ENCODE measurements at places on chromosomes 2 and 18.
A peak's percentile ranks its signal among the peaks of the same experiment; 100 is the strongest.

DNA sequence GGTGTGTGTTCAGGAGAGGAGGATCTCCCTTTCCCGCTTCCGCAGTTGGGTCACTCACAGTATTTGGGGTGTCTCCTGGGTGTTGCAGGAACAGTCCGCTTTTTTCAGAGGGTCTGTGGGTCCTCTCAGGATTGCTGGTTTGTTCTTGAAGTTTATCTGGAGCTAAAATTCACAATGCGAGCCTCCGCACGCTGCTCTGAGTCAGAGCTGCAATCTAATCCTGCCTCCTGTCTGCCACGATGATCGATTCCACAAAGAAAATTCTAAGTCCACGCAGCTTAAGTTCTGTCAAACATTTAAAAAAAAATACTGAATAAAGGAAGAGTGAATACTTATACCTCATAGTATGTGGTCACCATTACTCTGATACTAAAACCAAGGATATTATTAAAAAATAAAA, 76.5 kb downstream of the RAD51AP2 start:
- no peak for DNase-seq

GRCh38 chr2:24721470-24721869, 71.7 kb downstream of the PTRHD1 start:
- DNase-seq, result no peak

DNA sequence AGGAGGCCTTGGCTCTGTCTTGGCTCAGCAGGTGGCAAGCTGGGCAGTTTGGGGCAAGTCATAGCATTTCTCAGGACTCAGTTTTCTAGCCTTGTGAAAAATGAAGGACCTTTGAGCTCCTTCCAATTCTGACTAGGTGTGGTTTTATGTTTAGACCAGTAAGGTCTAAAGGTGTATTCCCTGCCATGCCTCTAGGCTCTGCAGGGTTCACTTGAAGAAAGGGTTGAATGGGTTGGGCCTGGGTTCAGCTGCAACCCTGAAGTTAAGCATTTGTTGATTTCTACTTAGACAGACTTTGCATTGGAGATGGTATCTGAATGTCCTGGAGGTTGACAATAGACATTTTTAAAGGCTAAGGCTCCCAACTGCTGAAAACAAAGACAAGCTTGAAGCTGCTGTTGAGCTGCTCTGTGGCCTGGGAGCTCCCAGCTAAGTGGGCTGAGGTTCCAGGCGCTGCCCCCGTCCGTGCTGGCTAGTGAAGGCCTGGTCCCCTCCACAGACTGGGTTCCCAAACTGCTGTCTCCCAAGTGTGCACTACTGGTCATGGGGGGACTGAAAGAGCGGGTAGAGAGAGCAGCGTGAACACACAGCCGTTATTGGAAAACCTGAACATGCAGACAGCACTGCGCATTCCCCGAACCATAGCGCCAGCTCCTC, 100.7 kb upstream of the SMAD7 start:
- DNase-seq, result no peak

DNA sequence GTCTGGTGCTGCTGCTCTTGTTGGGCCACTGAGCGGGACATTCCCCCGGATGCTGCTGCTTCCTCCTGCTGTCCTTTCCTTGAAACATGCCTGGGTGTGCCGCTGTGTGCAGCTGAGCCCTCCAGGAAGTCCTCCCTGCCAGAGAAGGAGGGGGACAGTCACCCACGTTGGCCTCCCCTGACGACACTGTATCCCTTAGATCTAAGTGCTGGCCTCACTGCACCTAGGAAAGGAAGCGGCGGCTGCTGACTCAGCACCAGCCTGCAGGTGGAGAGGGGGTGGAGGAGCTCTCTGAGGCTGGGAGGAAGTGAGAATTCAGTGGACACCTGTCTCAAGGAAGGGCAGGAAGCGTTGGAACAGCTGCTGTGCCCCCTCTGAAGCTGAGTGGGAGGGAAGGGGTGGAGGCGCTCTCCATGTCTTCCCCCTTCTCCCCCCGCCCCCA, 239.8 kb downstream of the HAUS1 start:
- DNase-seq, result peak; percentile 41

- DNase-seq, result no peak
Measured at GRCh38 chr2:42844901-42845821, 52.8 kb upstream of the HAAO start.

GRCh38 chr18:63238693-63239075, 80.9 kb downstream of the BCL2 start:
- no peak for DNase-seq

DNA sequence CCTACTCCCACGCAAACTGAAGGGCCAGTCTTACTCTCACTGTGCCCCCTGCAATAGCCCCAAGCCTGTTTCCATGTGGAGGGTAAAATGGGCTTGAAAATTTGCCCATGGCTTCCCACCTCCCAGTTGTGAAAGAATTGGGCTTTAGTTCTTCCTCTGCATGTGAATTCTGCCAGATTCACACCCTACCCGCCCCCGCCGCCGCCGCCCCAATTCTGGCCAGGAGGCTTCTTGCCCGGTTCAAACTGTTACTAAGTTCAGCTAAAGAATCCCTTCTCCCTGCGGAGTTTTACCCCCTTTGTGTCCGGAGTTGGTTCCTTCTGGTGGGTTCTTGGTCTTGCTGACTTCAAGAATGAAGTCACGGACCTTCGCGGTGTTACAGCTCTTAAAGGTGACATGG, 25.5 kb upstream of the SAP130 start:
- DNase-seq, result no peak

GRCh38 chr18:53944721-53945120, 279.7 kb downstream of the MBD2 start:
- no peak for DNase-seq

GRCh38 chr2:205495819-205496218, 186.5 kb upstream of the NRP2 start:
- DNase-seq, result no peak

DNA sequence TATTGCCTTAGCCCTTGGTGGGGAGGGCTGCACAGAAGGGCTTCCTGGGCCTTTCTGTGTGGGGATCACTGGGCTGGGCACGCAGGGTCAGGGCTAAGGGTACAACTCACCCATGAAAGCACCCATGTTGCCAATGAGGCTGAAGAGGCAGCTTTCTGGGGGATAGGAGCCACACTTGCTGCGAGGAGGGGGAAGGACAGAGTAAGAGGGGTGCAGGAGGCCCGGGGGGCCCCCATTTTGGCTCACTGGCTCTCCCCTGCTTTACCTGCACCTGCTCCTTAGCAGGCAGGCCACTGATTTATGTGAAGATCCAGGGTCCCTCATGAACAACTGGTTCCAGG, 2.3 kb downstream of the TMEM150A start:
- no peak for DNase-seq

DNA sequence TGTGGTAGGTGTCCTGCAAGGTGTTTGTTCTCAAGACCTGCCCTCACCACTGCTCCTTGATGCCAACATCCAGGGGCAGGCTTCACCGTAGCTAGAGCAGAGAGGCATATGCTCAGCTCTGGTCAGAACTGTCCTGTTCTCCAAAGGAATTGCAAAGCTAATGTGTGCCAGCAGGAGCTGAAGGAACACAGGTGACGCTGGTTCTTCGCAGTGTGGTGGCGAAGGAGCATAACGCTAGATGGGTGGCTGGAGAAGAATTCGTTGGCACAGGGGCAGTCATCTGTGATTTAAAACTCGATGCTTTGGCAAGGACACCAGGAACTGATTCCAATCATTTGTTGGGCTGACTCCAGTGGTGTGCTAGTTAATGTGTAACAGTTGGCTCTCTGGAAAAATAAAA, 11.4 kb upstream of the PER2 start:
- DNase-seq, result no peak

- no peak for DNase-seq
Measured at GRCh38 chr2:210049831-210050230, 47.4 kb downstream of the RPE start.

- no peak for DNase-seq
Measured at GRCh38 chr2:48715042-48715899, 40.3 kb downstream of the LHCGR start.

GRCh38 chr2:188884046-188884445, 90.1 kb upstream of the COL3A1 start:
- no peak for DNase-seq

GRCh38 chr2:96959406-96960110, 26.8 kb downstream of the FAM178B start:
- no peak for DNase-seq

DNA sequence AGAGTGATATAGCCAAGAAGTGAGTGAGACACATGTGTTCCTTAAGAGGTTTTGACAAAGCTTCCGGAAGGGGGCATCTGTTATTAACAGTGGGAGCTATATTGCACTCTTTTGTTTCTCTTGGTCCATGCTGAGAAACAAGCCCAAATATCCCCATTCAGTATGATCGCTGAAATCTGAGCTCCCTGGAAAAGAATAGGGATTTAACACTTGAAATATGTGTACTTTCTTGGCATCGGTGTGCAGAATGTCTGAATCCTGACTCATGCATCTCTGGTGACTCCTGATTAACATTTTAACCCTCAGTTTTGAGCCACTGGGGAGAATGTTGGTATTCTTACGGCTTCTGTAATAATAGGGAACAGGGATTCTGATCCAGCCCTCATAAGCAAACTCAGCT, 448.1 kb downstream of the TSN start:
- no peak for DNase-seq

DNA sequence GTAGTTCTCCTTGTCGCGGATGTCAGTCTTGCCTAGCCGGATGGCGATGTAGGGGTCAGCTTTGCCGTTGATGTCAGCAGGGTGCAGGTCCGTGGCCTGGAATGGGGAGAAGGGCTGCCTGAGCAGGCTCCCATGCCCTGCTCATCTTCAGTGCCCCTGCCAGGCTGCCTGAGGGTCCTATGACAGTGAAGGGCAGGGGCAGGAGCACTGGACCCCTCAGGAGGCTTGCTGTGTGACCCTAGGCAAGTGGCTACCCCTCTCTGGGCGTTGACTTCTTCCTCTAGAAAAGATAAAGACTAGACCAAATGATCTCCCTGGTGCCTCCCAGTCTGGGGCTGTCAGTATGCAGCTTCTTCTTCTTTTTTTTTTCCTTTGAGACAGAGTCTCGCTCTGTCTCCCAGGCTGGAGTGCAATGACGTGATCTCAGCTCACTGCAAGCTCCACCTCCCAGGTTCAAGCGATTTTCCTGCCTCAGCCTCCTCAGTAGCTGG, 11.9 kb downstream of the OTOF start:
- DNase-seq, result no peak
